SHP77 treated with DMSO at 0.1 percent for 48 hours (cell line): ENCODE measurements at places on chromosomes 3 and 15.
A peak's percentile ranks its signal among the peaks of the same experiment; 100 is the strongest.

GRCh38 chr15:34693053-34693744 is 61.6 kb downstream of the GJD2 start:
- no peak for DNase-seq

GRCh38 chr3:52174896-52175295 is 20.7 kb upstream of the POC1A start:
- no peak for DNase-seq

DNA sequence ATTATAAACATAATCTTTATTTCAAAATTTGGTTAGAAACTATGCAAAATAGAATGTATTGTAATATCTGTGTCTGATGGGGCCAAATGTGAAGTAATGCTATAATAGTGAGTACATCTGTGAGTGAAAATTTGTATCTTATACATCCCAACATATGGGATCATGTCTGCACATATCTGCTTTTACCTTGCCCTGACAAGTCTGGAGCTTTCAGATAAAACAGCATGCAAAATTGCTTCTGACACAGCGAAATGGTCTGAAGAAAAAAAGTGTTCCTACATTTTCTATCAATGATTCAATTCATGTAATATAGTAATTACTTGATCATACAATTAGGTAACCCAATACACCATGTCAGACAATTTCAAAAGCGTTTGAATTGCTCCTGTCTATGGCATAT is 58.1 kb upstream of the P3H2 start:
- DNase-seq = no peak

GRCh38 chr3:4977001-4977852 is 2.0 kb upstream of the BHLHE40 start:
- peak; percentile 42 for DNase-seq

- DNase-seq = no peak
Observed at GRCh38 chr3:56624725-56625124, 58.3 kb downstream of the TASOR start.

GRCh38 chr3:98600412-98601095 is 7.1 kb upstream of the CPOX start:
- no peak for DNase-seq
